ENCODE measurements at places on chromosomes 7 and 10. TPM values are rescaled to one million over a fixed set of nuclear protein-coding genes. Genes with fewer than 3 reads are reported as not detected.

DNA sequence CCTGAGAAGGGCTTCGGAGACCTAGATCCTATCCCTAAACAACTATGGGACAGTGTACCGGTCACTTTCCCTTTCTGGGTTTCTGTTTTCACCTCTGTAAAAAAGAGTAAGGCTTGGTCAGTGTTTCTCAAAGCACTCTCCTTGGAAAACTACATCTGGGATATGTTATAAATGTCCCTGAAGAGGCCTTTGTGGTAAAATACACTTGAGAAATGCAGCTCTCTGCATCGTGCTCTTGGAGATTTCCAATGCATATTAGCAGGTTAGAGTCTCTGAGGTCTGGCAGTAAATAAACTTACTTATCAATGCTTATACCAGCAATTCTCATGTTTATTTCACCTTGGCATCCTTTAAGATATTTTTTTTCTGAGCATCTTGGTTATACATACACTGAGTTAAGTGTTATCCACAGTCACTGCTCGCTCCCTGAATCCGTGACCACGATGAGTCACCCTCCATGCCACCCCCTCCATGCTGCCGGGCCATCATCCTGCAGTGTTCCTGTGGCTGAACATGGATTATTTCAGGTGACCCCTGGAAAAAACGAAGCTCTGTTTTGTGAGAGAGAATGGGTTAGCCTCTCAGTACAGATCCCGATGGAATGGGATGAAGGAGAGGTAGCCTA is 3.3 kb upstream of the TBXAS1 start:
- peak; percentile 74 for DNase-seq

DNA sequence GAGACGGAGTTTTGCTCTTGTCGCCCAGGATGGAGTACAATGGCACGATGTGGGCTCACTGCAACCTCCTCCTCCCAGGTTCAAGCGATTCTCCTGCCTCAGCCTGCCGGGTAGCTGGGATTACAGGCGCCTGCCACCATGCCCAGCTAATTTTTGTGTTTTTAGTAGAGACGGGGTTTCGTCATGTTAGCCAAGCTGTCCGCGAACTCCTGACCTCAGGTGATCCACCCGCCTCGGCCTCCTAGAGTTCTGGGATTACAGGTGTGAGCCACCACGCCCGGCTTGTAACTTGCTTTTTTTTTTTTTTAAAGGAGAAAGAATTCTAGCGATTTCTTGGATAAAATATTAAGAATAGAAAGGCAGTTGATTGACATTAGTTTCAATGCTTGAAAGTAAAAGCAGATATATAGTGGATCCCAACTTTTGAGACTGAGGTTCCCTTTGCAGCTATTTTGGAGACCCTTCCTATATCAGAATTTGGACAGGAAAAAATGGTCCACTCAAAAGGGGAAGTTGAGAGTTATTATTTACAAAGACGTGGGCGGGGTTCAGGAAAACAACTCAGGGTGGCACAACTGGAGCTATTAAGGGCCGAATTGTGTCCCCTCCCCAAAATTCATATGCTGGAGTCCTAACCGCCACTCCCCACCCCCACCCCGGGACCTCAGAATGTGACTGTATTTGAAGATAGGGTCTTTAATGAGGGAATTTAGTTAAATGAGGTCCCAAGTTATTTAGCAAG is 1.3 kb upstream of the ERCC6 start:
- no peak for DNase-seq

GRCh38 chr7:128948976-128949760 is 11.4 kb downstream of the IRF5 start:
- no peak for DNase-seq

DNA sequence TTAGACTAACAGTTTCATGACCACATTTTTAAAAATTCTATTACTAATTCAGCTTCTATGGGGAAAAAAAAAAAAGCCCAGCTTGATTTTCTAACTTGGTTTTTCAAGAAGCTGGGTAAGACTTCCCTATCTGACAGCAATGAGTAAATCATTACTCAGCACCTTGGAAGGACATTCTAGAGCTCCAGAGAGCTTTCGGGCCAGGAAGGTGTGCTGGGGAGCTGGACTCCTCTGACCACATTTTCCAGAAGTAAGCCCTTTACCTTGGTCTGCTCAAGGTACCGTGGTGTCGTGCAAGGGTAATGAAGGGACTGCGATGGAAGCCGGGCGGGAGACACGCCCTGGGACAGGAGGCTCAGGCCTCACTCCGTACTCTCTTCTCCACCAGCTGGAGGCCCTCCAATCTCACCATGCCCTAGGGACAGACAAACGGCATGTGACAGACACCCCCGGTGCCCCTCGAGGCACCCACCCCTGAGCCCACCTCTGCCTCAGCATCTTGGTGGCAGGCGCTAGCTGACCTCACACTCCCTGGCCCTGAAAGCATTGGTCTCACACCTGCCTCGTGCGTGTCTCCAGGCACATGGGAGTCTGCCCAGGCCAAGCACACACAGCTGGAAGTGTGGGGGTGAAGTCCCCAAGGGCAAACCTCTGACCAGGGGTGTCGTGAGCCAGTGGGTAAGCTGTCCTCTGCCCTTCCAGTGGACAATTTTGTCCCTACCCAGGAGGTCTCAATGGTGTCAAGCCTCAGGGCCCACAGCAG is 152.1 kb downstream of the OAT start:
- DNase-seq = no peak

GRCh38 chr7:30019387-30019786 is 7.1 kb downstream of the FKBP14 start:
- DNase-seq = no peak

DNA sequence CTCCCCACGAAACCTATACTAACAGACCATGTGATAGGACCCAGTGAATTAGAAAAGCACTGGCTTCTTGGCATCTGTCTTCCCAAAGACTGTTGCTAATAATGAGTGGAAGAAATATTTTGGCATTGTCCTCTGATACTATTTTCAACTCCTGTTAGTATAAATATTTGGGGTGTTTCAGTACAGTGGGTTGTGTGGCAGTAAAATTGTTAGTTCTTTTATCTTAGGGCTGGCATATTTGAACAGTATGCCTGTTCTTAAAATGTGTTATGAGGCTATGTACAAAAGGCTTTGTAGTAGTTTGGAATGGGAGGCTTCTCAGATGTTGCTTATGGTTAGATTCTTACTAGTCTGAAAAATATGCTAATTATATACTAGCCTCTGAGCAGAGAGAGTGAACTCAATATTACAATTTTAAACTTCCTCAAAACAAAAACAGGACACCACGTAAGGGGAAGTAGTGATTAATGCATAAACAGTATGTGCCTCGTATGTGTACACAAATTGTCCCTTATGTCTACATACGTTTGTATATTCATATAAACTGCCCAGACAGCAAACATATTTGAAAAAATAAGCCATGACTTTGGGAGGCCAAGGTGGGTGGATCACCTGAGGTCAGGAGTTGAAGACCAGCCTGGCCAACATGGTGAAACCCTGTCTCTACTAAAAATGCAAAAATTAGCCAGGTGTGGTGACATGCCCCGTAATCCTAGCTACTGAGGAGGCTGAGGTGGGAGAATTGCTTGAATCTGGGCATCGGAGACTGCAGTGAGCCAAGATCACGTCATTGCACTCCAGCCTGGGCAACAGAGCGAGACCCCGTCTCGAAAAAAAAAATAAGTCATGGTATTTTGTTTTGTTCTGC is 115.4 kb downstream of the ARID5B start:
- DNase-seq = no peak

- DNase-seq = no peak
Measured at GRCh38 chr10:27646604-27647175, 98.9 kb downstream of the MKX start.

GRCh38 chr7:69465262-69465661 is 133.0 kb upstream of the AUTS2 start:
- DNase-seq = no peak

- no peak for DNase-seq
Measured at GRCh38 chr7:105173586-105173985, 159.6 kb downstream of the KMT2E start.

- DNase-seq = no peak
Measured at GRCh38 chr10:34889004-34889869, 74.1 kb upstream of the PARD3 start.

DNA sequence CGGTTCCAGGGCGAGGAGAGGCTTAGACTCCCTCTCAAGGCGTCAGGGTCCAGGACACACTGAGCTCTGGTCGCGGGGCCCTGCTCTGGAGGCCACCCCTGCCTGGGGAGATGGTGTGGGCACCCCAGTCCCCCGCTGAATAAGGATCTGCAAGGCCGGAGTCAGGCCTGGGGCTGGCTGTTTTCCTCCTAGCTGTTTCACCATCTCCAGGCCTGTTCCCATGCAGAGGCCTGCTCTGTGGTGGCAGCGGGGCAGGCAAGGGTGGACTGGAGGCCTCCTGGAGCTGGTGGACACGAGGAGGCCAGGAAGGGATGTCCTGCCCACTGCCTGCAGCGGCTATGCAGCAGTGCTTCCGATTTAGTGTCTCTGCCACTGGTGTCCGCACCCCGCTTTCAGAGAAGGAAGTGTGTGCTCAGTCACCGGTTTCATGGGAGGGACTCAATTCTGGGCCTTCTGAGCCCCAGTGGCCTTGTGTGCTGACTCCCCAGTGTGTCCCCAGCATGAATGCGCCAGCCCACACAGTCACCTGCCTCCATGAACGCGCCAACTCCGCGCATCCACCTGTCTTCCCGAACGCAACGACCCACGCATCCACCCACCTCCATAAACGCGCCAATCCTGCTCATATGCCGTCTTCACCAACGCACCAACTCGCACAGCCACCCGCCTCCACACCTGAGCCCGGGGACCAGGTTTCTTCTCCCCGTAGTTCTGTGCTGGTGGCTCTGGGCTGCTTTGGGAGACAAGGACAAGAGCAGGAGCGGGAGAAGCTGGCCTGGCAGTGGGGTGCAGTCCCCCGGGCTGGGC is 14.5 kb upstream of the GPR146 start:
- no peak for DNase-seq

- DNase-seq = no peak
Measured at GRCh38 chr7:155975490-155975889, 163.2 kb upstream of the SHH start.

DNA sequence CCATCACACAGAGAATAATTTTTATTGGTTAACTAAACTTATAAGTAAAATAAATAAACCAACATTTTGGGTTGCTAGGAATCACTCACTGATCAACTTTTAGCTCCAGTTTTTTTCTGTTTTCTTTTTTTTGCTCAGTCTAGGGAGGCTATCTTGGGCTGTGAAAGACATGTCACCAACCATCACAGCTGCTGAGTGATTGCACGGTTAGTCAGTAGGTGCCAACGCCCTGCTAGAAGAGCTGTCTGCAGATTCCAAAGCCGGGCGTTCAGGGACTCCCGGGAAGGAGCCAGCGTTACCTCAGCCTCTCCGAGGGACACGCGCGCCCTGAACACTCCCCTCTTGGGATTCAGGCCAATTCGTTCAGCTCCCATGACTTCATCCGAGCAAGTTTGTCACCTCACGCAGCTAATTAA is 604 bp upstream of the STAM start:
- DNase-seq = peak; percentile 26

DNA sequence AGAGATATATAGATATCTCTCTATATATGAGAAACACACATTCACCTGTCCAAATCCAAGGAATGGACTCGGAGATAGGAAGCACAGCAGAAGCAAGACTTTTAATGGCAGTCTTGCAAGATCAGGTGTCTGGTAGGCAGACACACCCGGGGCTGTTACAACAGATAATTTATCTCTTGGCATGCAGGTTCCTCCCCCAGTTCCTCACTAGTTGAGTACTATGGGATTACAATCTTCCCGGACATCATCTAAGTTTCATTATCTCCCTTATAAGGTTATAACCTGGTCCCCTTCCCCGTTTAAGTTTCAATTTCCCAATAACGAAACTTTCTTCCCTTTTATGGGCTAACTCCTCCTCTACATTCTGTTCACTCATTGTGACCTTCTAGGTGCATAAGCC is 399.3 kb downstream of the PPP1R3A start:
- DNase-seq = no peak

DNA sequence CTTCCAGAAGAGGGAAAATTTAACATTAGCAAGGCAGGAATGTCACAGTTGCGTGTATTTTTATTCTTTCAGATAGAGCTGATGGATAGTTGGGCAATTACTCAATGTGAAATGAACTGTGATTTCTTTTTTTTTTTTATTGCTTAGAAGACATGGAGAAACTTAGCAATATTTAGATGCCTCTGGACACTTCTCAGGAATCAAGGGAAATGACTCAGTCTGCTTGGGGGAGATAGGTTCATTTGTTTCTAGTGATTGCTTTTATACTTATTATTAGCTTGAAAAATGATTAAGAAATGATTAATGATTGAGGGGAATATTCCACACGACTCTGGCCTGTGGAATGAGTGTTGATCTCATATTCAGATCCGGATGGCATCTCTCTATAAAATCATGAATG is 33.1 kb upstream of the TBX20 start:
- DNase-seq = no peak

- DNase-seq = no peak
Measured at GRCh38 chr7:16810112-16810511, 5.3 kb upstream of the AGR2 start.

Gene ACSM6
- total RNA-seq = not detected

Gene IRF5
- under 0.01 TPM for total RNA-seq

Gene PRTFDC1
- total RNA-seq = 14.8 TPM

Gene LIMK1
- total RNA-seq = 44.9 TPM

Gene PLEKHS1
- under 0.01 TPM for total RNA-seq

Gene LIPK
- not detected for total RNA-seq

Gene ZNF316
- total RNA-seq = 13.2 TPM

Gene SPDYE6
- not detected for total RNA-seq

Gene SLC13A1
- total RNA-seq = not detected

Gene ZNF239
- total RNA-seq = 4.2 TPM

Gene CNTNAP2
- total RNA-seq = not detected

Gene ANKRD30A
- 0.97 TPM for total RNA-seq

Gene SYT15B
- not detected for total RNA-seq

Measured in fibroblast of villous mesenchyme (primary cell).